ENCODE measurements at places on chromosomes 13 and 19.

- DNase-seq: no peak
Measured at GRCh38 chr19:6587998-6588507, 2.9 kb downstream of the CD70 start.

- DNase-seq: no peak
Measured at GRCh38 chr13:48797127-48797526, 143.4 kb downstream of the CYSLTR2 start.

- no peak for DNase-seq
Measured at GRCh38 chr13:75495938-75496337, 14.0 kb upstream of the TBC1D4 start.

GRCh38 chr19:5851302-5851701 is at the start of gene FUT3:
FUT3 (minus strand) TSS chr19:5851449.
- DNase-seq: no peak

GRCh38 chr13:101916775-101917474 is 464.4 kb downstream of the ITGBL1 start:
- no peak for DNase-seq

GRCh38 chr19:38389101-38389925 is 816 bp downstream of the SPRED3 start:
- DNase-seq: no peak

GRCh38 chr19:50383001-50383851 is 921 bp upstream of the POLD1 start:
- DNase-seq: no peak

DNA sequence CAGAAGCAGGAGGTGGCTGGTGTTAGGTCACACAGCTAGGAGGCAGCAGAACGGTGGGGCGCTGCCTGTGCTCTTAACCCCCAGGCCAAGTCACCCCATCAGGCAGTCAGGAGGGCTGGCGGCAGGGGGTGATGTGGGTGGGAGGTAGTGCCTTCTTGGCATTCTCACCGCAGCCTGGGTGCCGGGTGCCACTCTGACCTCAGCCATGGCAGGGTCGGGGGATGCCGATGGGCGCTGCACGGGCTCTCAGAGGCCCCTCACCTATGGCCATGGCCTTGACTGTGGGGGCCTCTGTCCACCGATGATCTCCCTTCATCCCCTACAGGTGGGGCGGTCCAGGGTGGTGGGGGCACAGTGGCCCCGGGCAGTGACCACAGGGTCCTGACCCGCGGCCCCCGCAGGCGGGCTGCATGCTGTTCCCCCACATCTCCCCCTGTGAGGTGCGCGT is 5.6 kb downstream of the PTOV1 start:
- DNase-seq: no peak

GRCh38 chr13:80921541-80921940 is 580.6 kb upstream of the SPRY2 start:
- DNase-seq: no peak

DNA sequence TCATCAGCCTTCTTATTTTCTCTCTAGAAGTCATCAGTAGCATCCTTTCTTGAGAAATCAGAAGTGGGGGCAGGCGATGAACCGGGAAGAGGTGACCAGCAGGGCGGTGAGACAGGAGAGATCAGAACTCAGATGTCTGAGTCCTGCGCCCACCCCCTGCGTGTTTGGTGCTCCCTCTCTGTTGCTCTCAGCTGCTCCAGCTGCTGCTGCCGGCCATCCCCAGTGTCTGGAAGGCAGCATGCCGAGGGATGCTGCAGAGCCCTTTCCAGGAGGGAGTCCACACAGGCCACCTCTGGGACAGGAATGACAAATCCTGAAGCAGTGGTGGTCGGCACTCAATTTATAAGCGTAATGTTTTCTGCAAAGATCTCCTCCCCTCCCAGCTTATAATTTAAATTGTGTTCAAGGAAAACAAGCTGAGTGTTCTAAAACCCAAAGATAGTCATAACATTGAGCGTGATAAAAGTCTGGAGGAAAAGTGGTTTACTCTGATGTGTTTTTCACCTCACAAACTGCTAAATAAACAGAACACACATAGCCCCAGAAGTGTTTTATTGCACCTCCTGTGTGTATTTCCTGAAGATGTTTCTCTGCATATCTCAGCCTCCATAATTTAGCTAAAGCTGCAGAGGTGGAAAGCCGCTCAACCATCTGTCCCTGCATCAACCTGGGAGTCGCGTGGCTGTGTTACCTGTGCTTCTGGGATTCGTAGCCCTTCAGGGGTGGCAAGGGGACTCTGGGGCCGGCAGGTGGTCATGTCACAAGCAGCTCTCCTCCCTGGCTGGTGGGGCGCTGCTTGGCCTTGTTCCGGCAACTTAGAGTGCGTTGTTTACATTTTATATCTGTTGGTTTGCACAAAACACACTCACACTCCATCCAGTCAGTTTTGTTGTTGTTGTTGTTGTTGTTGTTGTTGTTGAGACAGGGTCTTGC is 191.2 kb downstream of the USP12 start:
- DNase-seq: no peak

DNA sequence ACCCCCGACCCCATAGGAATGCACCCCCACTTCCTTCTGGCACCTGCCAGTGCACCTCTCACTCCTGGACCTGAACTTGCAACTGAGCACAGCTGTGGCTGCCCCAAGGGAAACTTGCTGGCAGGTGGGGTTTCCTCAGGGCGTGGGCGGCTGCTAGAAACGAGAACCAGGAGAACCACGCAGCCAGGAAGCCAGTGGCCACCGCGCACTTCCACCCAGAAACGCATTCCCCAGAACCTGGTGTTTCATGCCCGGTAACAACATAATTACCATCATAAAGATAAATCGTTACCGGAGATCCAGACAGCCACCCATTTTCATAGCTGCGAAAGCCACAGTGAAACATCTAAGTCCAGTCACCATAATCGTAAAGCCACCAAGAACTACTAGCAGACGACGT is 75.2 kb upstream of the C13orf46 start:
- peak; percentile 46 for DNase-seq

DNA sequence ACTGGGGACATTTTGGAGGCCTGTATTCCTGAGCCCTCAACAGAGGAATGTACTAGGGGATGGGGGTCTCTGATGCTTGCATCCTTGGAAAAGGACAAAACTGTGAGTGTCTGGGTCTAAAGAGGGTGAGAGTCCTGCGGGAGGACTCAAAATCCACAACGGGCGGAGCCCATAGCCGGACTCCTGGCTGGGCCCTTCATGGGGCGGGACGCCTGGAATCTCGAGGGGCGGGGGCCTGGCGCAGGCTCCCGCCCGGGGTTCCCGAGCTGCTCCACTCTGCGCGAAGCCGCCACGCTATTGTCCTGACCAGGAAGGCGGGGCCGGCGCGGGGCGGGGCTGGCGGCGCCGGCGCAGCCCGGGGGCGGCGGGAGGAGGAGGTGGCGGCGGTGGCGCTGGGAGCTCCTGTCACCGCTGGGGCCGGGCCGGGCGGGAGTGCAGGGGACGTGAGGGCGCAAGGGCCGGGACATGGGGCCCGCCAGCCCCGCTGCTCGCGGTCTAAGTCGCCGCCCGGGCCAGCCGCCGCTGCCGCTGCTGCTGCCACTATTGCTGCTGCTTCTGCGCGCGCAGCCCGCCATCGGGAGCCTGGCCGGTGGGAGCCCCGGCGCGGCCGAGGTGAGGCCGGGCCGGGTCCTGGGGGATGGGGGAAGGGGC is at the start of gene APLP1:
APLP1 (plus strand) TSS at position 403 of the 651 bp plus-strand sequence; CDS start at position 466, 63 bp downstream.
- peak; percentile 67 for DNase-seq

GRCh38 chr19:52640916-52641315 is 2.8 kb upstream of the ZNF83 start:
- DNase-seq: no peak

GRCh38 chr13:99980201-99980823 is 1.3 kb upstream of the ZIC2 start:
- DNase-seq: peak; percentile 43

DNA sequence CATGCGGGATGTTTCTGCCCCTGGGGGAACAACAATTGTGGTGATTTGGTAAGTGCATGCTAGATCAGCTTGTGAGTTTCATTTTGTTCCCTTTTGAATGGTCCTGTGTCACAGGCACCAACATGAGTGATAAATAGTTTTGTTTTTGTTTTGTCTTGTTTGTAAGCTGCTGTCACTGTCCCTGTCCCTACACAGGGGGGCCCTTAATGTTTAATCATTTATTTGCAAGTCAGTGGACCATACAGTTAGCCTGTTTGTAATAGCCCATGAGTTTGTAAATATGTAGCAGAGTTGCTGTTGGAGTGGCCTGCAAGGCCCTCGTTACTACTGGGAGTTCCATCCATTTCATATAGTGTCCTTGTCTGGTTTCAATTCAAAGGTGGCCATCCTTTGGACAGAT is 979.6 kb upstream of the SPRY2 start:
- no peak for DNase-seq

GRCh38 chr19:38429055-38429810 is 3.2 kb upstream of the RASGRP4 start:
- DNase-seq: no peak

DNA sequence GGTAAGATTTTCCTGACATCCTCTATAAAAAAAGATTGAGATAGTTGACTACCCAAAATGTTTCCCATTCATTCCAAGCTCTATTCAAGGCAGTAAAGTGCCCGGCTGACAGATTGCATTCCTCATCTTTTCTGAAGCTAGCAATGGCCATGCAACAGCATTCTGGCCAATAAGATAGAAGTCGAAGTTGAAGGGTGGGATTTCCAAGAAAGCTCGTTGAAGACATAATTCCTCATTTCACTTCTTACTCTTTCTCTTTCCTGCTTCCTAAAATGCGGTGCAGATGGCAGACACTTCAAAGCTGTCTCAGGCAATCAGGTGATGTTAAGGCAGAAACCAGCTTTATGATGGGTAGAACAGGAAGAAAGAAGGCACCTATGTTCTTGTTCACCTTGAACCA is 13.4 kb upstream of the ALOX5AP start:
- DNase-seq: no peak

- no peak for DNase-seq
Measured at GRCh38 chr19:51319649-51320279, 8.3 kb downstream of the IGLON5 start.

DNA sequence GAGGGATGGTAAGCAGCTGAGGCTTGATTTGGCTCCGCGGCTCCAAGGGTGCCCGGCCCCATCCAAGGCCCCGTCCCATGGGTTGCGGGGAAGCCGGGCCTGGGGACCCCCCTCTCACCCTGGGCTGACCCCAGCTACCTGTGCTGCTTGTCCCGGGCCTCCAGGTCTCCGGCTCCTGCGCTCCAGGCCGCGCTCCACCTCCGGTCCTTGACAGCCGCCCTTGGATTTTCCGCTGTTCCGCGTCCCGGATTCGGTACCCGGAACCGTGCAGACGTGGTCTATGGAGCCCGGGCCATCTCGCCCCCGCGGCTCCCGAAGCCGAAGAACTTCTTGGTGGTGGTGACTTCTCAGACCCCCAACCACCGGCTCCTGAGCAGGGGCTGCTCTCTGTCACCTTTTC is 48.3 kb upstream of the C1QTNF9B start:
- DNase-seq: no peak

GRCh38 chr19:11887234-11887610 is 360 bp upstream of the ZNF69 start:
- no peak for DNase-seq

GRCh38 chr19:8004723-8005513 is 523 bp downstream of the ELAVL1 start:
- DNase-seq: peak; percentile 6

DNA sequence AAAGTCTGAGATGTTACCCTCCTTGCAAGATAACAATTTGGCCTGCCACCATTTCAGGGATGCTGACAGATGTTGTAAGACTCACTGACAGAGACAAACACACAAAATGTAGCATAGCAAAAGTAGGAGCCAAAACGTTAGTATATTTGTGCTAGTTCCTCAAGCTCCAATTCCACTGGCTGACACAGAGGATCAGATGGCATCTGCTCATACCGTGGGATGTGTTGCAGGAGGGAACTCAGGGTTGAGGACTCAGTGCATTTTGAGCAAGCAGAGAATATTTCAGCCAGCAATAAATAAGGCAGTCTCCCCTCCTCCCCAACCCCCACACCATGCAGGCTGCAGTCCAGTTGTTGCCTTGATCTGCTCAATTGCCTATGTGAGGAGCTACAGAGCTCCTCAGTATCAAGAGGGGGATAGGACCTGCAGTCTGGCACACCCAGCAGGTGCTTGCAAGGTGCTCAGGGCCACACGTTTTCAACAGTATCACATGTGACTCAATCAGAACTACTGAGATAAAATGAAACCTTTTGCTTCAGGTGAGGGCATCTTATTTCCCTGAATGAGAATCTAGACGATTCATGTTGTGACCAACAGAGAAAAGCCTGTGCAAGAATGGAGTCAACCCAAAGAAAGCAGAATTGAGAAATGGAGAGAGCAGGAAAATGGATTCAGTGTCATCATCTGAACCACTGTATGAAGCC is 23.6 kb upstream of the LRCH1 start:
- DNase-seq: no peak

DNA sequence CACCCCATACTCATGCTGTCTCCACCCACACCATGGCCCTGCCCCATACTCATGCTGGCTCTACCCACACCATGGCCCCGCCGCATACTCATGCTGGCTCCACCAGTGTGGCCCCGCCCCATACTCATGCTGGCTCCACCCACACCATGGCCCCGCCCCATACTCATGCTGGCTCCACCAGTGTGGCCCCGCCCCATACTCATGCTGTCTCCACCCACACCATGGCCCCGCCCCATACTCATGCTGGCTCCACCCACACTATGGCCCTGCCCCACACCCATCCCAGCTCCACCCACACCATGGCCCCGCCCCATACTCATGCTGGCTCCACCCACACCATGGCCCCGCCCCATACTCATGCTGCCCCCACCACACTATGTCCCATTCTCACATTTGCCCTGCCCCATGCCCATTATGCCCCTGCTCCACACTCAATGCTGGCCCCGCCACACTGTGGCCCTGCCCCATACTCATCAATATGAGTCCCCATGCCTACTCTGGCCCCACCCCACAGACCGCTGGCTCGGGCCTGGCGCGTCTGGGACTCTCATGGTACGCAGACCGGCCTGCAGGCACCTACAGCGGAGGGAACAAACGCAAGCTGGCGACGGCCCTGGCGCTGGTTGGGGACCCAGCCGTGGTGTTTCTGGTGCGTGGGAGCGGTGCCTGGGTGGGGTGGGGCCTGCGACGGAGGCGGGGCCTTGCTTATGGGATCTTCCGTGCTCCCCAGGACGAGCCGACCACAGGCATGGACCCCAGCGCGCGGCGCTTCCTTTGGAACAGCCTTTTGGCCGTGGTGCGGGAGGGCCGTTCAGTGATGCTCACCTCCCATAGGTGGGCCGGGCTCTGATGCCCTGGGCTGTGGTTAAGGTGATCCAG is 3.7 kb upstream of the ARHGAP45 start:
- no peak for DNase-seq

DNA sequence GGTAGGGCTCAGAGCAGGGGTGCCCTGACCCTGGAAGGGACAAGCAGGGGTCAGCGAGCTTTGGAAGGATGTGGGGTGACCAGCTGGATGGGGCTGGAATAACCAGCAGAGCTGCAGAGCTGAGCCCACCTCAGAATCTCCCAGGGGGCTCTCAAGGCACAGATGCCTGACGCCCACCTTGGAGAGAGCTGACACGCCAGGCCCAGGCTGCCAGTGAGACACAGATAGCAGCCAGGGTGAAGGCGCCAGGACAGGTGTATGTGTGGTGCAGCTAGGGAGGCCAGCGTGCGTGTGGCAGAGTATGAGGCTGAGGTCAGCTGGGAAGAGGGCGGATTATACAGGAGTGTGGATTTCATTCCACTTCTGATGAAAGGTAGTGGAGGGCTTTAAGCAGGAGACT is 8.9 kb downstream of the AP1M1 start:
- DNase-seq: no peak

GRCh38 chr13:44819772-44820171 is 169.5 kb downstream of the NUFIP1 start:
- DNase-seq: no peak

- DNase-seq: no peak
Measured at GRCh38 chr19:1168572-1169410, 5.3 kb downstream of the SBNO2 start.

- DNase-seq: no peak
Measured at GRCh38 chr13:113650275-113650674, 7.7 kb downstream of the ATP4B start.

- DNase-seq: no peak
Measured at GRCh38 chr13:40961826-40962225, 57.3 kb downstream of the ELF1 start.
